Myocyte (in vitro differentiated cells): ENCODE measurements at places on chromosomes 16 and 17. TPM values are rescaled to one million over a fixed set of nuclear protein-coding genes. Genes with fewer than 3 reads are reported as not detected.

Gene CDH15
- 251 and 418 TPM in 2 replicates for total RNA-seq

- no peak for DNase-seq
Measured at GRCh38 chr16:87701505-87701921, 64.3 kb downstream of the KLHDC4 start.

DNA sequence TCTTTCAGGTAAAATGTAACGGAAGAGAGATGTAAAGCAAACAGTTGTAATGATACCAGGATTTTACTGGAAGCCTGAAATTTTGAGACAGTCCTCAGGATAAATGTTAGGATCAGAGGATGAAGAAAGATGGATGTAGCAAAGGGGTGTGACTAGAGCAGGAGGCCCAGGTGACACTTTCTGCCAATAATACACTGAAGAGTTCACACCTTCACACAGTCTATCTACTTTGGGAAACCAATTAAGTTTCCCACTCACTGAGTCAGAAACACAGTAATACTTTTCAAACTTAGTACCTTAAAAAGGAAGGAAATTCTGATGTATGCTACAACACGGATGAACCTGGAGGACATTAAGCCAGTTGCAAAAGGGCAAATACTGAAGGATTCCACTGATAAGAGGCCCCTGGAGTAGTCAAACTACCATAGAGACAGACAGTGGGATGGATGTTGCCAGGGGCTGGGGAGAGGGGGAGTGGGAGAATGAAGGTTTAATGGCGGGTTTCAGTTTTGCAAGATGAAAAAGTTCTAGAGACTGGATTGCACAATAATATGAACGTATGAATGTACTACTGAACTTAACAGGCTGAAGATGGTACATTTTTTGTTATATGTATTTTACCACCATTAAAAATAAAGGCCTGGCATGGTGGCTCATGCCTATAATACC, 62.3 kb downstream of the CYTH1 start:
- no peak for DNase-seq

DNA sequence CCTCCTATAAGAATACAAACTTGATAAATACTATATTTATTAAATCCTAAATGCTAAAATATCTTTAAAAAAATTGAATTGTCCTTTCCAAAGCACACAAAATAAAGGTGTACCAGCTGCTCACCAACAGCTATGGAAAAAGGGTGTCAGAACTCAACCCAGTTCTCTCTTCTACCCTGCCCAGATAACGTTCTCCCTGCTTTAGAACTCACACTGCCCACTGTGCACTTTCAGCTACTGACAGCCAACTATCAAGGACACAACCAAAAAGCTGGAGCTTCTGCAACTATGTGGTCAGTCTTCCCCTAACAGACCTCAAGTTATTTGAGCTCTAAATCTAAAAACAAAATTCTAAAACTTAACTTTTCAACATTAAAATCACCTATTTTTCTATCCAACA, 13.7 kb downstream of the AP1G1 start:
- DNase-seq, result no peak

GRCh38 chr16:56355221-56355620, 70.1 kb downstream of the AMFR start:
- no peak for DNase-seq

DNA sequence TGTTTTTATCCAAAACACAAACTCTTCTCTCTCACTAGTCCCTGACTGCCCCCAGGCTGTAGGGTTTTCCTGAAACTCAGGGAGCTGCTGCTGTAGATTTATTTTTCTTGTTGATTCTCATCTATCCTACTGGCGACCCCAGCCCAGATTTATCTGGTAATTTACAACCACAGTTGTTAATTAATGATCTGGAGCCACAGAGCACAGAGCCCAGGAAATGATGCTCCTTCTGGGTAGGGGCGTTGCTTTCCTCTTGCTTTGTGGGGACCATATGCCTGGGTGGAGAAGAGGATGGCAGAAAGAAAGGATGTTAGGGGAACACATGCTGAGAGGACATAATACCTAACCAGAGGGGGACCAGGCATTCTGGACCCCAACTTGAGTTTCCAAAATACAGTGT, 7.4 kb upstream of the ETV4 start:
- no peak for DNase-seq
